NCI-H1694 treated with DMSO at 0.1 percent for 48 hours (cell line): ENCODE measurements at places on chromosomes 16 and 17.

DNA sequence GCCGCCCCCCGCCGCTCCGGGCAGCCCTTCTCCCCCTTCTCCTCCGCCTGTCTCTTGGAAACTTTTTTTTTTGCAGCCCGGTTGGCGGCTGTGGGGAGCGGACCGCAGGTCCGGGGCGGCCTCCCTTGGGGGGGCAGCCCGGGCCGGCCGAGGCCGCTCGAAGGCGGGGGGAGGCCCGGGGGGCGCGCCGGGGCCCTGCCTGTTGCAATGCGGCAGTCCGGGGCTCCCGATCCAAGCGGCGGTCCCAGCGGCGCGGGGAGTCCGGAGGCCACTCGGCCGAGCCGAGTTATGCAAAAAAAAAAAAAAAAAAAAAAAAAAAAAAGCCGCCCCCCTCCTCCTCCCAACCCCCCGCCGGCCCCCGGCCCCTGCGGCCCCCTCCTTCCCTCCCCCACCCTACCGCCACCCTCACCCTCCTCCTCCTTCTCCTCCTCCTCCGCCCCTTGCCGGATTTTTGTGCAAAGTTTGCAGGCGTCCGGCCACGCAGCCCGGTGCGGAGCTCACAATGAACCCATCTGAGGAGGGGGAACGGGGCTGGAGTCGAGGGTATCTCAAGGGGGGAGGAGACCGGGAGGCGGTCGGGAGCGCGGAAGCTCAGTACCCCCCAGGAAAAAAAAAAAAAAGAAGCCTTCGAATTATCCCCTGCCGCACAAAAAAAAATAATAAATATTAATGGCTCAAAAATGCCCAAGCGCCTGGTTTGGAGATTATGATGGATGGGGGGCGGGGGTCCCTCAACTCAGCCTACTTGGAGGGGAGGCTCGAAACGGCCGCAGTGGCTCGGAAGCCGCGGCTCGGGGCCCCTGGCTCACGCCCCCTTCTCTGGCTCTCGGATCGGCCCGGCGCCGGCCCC, at the start of gene ZNF423:
TSS of gene ZNF423 (minus strand) at position 291 of the 850 bp plus-strand sequence. CDS start 338 bp downstream, outside the sequence.
- DNase-seq, result no peak

GRCh38 chr17:59534583-59534982, 30.8 kb upstream of the DHX40 start:
- no peak for DNase-seq

DNA sequence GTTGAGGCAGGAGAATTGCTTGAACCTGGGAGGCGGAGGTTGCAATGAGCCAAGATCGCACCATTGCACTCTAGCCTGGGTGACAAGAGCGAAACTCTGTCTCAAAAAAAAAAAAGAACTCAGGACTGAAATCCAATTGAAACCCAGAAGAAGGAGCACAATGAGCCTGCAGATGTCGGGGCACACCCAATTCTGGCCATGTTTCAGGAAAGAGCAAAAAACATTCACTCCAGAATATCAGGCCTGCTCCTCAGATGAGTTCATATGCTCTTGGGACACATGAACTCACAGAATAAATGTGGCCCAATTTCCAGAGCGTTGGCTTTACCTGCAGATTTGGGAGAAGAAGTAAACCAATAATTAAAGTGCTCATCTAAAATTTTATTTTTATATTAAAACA, 3.0 kb upstream of the CMTM2 start:
- DNase-seq, result no peak

GRCh38 chr16:56606071-56606475, 2.3 kb upstream of the MT2A start:
- no peak for DNase-seq

DNA sequence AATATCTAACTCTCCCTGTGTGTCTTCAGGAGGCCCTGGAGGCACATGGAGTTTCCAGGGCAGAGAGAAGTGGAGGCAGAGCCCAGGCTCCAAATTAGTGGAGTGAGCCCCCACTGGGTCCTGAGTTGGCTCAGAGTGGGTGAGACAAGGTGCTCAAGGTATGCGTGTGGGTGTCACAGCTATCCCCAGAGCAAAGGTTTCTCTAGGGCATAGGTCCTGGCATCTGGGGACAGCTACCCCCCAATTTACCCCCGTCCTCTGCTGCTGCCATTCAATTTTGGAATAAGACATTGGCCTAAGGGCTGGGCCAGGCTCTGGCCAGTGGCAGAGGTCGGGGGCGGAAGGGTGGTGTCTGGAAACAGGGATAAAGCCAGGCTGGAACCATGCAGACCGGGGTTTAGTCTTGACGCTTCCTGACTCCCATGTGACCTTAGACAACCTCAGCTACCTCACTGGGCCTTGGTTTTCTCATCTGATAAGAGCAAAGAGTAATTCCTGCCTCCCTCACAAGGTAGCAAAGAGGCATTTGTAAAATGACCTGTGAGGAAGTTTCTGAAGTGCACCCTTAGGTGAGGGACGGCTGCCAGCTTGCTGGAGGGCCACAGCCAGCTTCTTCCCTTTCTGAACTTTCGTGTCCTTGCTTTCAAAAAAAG, 78.2 kb upstream of the TMEM97 start:
- no peak for DNase-seq

DNA sequence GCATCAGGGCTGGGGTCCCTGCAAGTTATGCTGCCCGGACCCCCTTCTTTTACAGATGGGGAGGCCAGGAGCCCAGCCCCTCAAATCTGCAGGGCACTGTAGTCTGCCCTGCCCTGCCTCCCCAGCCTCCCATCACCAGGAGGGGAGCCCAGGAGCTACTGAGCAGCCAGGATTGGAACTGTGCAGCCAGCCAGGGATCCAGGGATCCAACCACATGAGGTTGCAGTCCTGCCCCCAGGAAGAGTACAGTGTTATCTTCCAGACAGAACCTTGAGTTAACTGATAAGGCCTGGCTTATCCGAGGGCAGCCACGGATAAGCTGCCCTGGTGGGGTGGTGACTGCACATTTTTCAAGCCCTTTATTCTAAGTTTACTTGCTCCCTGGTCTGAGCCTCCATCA, 11.4 kb upstream of the NDRG4 start:
- DNase-seq, result no peak

GRCh38 chr16:85965125-85965524, 66.2 kb downstream of the IRF8 start:
- no peak for DNase-seq

DNA sequence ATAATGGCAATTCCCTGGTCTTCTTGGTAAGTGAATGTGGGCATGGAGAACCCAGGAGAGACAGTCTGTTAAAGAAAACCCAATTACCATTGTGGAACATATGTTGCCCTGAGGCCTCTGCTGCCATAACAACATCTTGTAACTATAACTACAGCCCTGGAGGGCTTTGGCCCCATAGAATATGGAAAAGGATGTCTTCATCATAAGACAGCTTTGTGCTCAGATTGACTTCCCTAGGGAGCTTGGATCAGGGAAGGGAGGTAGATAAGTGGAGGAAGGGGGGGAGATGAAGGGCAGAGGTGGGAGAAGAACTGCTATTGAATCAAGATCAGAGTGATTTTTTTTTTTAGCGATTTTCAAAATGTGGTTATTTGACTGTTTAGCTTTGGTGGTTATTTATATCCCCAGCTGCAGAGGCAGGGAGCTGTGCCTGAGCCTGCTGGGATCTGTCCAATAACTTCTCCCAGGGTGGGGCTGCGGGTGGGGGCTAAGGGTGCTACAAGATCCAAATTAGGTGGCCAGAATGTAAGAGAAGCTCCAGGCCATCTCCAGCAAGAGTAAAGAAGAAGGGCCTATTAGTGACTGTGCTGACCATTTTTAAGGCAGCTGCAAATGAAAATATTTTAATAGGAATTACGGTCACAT, 5.3 kb upstream of the KAT7 start:
- DNase-seq, result peak; percentile 74

DNA sequence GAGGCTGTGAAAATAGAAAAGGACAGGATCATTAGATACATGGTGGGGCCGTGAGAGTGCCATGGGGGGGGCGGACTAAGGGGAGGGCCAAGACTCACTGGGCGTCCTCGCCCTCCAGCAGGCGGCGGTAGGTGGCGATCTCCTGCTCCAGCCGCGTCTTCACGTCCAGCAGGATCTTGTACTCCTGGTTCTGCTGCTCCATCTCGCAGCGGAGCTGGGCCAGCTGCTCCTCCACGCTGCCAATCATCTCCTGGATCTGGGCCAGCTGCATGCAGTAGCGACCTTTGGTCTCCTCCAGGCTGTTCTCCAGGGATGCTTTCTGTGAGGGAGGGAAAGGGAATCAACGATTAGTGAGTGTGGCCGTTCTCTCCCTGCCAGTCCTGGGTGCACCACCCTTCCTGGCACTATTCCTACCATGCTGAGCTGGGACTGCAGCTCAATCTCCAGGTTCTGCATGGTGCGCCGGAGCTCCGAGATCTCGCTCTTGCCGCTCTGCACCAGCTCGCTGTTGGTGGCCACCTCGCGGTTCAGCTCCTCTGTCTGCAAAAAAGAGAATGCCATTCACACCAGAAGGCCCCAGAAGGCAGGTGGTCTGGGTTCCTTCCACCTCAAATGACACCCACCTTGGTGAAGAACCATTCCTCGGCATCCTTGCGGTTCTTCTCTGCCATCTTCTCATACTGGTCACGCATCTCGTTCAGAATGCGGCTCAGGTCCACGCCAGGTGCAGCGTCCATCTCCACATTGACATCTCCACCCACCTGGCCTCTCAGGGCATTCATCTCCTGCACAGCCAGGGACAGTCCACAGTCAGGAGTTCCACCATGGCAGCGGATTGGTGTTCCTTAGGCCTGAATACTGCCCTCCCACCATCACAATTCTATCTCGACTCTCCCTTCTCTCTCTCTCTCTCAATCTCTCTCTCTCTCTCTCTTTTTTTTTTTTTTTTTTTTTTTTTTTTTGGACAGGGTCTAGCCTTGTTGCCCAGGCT, 3.3 kb downstream of the KRT14 start:
- no peak for DNase-seq

GRCh38 chr17:50155115-50155819, 4.8 kb upstream of the PPP1R9B start:
- DNase-seq, result no peak

DNA sequence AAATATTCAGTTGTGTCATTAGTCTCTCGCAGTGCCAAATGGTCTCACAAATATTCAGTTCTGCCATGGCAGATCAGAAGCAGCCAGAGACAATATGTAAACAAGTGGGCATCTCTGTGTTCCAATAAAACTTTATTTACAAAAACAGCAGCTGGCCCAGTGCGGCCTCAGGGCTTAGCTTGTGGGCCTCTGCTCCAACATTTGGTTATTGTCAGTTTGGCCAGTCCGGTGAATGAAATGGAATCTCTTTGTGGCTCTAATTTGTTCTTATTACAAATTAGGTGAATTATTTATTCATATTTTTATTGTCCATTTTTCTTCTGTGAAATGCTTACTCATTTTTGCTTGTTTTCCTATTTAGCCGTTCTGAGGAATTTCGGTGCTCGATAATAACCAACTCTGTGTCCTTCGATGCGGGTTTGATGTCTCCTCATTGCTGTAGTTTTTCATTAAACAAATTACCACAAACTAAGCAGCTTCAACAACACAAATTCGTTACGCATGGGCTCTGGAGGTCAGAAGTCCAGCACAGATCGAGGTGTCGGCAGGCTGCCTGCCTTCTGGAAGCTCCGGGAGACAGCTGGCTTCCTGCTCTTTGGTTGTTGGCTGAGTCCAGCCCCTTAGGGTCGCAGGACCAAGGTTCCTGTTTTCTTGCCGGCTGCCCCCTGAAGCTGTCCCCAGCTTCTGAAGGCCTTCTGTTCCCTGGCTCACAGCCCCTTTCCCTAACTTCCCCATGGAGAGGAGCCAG, 4.1 kb upstream of the SLC38A10 start:
- DNase-seq, result no peak

- DNase-seq, result no peak
Measured at GRCh38 chr17:78802459-78802858, 20.4 kb upstream of the CYTH1 start.

GRCh38 chr16:29315046-29315445, 91.5 kb downstream of the NPIPB11 start:
- DNase-seq, result no peak

DNA sequence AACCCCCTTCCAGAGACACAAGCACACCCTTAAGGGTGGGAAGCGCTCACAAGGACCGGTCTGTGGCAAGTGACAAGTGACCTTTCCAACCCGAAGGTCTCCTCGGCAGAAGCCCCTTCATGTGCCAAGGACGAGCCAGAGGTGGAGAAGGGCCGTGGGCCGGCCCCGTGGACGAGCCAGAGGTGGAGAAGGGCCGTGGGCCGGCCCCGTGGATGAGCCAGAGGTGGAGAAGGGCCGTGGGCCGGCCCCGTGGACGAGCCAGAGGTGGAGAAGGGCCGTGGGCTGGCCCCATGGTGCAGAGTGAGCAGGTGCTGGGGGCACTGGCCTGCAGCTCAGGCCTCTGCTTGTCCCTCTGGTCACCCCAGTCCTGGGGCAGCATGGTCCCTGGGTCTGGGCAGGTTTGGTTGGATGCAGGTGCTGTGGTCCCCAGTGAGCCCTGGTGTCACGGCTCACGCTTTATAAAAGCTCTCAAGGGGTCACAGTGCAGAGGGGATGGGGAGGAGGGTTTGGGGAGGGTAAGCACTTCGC, 45.6 kb downstream of the CBFA2T3 start:
- DNase-seq, result no peak

DNA sequence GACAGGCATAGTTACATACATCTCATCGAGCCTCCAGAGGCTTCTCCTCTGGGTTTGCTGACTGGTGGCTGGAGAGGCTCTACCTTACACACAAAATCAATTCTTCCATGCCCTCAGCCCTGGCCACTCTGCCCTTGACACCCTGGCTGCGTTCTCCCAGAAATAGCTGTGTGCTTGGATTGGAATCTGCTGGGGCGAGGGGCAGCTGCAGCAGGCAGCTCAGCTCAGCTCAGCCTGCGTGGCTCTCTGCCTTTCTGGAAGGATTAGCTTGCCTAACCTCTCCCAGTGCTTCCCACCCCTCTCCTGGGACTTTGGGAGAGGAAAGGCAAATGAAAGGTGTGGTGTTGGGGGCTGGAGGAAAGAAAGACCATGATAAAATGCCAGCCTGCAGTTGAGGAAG, 216.1 kb downstream of the ENGASE start:
- DNase-seq, result no peak

DNA sequence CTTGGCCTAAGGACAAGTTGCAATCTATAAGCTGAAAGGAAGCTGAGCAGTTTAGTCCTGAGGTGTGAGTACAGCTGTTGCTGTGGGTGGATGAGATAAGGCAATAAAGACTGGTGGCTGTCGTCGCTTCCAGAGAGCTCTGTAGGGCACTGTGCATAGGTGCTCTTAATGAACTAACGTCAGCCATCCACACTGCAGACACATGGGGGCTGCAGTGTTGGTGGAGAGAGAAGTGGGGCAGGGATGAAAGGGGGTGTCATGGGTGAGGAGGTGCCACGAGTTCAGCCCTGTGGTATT, 139.9 kb upstream of the IRX3 start:
- DNase-seq, result no peak

DNA sequence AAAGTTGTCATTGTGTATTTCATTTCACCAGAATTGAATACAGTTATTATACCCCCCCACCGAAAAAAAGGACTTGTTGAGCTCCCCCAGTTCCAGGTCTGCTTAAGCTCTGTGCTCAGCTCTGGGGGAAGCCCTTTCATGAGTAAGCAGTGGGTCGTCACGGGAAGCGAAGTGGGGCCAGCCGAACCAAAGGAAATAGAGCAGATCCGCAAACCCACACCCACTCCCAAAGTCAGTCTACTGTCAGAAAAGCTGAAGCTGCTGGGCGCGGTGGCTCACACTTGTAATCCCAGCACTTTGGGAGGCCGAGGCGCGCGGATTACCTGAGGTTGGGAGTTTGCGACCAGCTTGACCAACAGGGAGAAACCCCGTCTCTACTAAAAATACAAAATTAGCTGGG, 50.1 kb downstream of the PECAM1 start:
- DNase-seq, result no peak

GRCh38 chr16:72856797-72857196, 191.1 kb downstream of the ZFHX3 start:
- DNase-seq, result peak; percentile 12
